ENCODE measurements at places on chromosomes 2 and 18. TPM values are rescaled to one million over a fixed set of nuclear protein-coding genes. Genes with fewer than 3 reads are reported as not detected.

DNA sequence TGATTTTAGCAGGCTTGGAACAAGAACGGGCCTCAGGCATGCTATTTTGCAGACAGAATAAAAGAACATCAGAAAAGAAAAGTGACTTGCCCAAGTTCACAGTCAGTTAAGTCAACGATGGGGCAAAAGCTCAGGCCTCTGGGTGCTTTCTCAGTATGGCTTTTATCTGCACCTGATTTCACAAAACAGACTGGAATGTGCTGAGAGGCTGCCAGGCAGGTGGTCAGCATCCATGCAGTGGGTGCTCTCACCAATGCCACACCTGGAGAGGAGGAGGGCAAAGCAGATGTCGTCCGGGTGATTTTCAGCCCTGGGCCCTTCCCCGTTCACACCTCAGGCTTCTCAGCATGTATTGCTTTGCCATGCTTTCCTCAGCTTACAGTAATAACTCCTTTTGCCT is 854.6 kb downstream of the RNF144A start:
- no peak for DNase-seq

TRABD2A gene
- 0.73 TPM for total RNA-seq

KCNJ13 gene
- total RNA-seq: not detected

STK11IP gene
- total RNA-seq: 13.0 TPM

ADRA2B gene
- not detected for total RNA-seq

DNA sequence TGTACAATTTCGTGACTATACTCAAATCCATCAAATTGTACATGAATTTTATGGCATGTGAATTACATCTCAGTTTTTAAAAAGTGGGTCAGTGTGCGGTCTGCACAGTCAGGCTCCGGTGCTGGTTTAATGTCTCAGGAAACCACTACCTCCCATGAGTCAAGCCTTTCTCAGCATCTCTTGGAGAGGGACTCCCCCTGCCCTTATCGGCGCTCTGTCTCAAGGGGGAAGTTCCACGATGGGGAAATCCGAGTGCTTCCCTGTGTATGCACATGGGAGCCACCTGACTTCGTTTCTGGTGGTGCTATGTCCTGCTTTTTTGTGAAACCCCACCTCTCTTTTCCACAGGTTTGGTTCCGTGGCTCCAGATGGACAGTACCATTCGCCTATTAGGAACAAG is 72.5 kb downstream of the ACOXL start:
- no peak for DNase-seq

DNA sequence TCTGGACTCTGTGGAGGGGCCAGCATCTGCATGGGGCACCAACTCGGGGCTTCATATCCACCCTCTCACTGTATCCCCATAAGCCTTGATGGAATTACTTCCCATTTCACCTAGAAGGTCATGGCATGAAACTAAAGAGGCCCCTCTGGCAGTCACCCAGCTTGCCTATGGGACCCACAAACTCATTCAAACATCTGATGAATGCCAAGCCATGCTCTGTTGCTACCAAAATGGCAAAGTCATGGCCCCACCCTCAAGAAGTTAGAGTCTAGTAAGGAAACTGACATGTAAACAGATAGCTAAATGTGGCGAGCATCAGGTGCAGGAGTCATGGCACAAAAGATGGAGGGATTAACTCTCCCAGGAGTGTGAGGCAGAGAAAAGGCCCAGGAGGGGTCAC is 14.5 kb downstream of the CYB5A start:
- DNase-seq: no peak

- no peak for DNase-seq
Observed at GRCh38 chr18:30491815-30492551, 550.6 kb downstream of the DSC3 start.

DNA sequence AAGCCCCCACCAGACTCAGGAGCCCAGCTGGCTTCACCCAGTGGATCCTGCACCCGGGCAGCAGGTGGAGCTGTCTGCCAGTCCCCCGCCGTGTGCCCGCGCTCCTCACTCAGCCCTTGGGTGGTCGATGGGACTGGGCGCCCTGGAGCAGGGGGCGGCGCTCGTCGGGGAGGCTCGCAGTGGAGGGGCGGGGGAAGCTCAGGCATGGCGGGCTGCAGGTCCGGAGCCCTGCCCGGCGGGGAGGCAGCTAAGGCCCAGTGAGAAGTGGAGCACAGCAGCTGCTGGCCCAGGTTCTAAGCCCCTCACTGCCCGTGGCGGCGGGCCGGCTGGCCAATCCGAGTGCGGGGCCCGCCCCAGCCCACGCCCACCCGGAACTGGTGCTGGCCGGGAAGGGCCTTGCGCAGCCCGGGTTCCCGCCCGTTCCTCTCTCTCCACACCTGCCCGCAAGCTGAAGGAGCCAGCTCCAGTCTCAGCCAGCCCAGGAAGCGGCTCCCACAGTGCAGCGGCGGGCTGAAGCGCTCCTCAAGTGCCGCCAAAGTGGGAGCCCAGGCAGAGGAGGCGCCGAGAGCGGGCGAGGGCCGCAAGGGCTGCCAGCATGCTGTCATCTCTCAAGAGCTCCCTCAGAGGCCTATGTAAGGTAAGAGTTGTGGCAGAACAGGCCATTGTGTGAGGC is 1307.8 kb upstream of the TMEFF2 start:
- DNase-seq: no peak

RGPD6 gene
- 12.7 TPM for total RNA-seq

GRCh38 chr2:219789476-219789875 is 162.0 kb downstream of the SLC4A3 start:
- no peak for DNase-seq

DNA sequence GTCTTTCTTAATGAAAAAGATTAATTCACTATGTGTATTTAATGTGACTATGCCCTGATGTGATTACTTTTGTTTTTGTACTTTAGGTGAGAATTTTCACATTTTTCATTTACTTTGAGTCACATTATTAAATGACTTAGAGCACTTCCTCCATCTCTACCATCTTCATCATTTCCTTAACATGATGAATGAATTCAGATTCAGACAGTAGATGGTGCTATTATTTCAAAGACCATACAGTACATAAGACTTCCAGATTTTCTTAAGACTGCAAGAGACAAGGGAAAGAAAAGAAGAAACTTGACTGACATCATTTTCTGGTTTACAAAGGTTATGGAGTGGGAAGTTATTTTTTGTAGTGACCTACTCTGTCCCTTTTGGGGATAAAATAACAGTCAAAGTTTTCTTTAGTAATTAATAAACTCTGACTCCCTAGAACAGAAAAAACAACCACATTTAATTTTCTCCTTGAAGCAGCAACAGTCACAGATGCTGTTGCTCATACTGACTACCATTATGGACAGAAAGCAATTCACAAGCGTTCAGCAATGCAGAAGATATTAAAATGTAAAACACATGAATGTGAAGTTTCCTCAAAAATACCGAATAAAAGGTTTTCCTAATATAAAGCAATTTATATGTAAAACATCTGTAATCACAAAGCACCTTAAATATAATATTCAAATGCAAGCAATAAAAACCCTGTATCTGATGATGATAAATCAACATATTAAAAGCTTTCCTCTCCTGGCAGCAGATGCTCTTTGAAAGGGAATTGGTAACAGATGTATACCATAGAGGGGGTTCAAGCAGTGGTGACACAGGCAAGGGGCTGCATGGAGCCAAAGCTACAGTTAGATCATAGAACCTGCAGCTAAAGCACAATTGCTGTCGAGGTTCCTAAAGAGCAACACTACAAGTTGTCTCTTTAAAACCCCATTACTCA is 1010.9 kb upstream of the NXPH2 start:
- peak; percentile 10 for DNase-seq

All from myocyte (in vitro differentiated cells).